ENCODE measurements at places on chromosomes 5 and 9. TPM values are rescaled to one million over a fixed set of nuclear protein-coding genes. Genes with fewer than 3 reads are reported as not detected.

GCNT1 gene
- total RNA-seq = 15.0 TPM

DOCK8 gene
- 113 TPM for total RNA-seq

SPATA31C1 gene
- not detected for total RNA-seq

PCDHA9 gene
- total RNA-seq = not detected
